AG08395 (cell line): ENCODE measurements at places on chromosomes 7 and 10.

DNA sequence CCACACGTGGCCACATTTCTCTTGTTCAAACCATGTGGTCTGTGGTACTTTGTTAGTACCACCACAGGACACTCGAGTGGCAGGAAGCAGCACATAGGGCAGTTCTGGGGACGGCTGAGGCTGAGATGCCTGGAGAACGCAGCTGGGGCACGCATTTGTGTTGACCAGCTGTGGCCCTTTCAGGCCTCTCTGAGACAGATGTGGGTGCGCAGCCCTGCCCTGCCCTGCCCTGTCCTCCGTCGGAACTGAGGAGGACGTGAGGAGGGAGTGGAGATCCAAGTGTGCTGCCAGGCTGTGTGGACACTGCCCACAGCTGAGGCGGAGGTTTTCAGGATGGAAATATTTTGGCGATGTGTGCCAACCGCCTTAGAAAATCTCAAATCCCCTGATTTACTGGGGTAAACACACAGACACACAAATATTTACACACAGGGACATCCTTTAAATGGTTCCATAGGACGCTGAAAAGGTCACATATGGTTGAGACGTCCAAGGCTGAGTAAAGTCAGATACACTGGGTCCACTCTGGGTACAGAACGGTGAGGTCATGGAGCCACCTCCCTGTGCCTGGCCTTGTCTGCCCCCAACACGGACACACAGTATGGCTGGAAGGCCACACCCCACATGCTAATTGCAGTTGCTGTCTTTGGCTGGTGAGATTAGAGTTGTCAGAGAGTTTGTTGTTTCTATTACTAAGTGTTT, 14.8 kb downstream of the BHLHA15 start:
- no peak for DNase-seq

DNA sequence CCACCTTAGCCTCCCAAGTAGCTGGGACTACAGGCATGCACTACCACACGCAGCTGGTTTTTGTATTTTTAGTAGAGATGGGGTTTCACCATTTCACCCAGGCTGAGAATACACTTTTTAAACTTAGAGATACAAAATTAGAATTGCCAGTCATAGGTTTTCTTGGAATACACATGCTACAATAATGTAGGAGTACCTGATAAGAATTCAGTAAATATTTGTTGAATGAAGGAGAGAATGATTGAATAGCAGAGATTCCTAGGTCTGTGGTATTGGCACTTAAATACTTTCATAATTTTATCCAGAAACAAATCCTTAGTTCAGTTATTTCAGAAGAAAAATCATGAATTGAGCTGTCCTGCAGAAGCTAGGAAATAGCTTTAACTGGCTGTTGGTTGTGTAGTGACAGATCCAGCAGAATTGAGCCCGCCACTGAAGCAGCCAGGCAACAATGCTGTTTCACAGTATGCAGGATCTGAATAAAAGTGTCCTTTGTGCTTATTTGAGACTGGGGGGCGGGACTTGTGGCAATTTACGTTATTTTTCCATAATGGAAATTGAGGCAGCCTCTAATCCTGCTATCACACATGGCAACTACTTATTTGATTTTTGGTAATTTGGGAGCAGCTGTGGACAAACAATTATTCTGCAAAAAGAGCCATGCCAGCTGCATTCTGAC, 31.5 kb downstream of the NRF1 start:
- DNase-seq: no peak

- DNase-seq: no peak
Observed at GRCh38 chr7:146412781-146413180, 296.2 kb downstream of the CNTNAP2 start.

DNA sequence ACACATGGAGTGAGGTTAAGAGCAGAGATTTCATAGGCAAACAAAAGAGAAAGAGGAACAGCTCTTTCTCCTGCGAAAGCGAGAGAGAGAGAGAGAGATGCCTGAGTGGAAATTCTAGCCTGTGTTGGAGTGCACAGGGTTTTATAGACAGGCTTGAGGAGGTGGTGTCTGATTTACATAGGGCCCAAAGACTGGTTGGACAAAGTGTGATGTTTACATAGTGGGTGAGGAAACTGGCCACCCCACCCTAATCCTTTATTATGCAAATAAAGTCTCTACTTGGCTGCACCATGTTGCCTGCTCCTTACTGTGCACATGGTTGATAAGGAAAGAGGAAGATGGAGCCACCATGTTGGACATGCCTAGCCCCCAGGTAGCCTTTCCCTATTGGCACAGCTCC, 967.8 kb upstream of the SORCS1 start:
- no peak for DNase-seq
